ENCODE measurements at places on chromosomes 2 and 18.

DNA sequence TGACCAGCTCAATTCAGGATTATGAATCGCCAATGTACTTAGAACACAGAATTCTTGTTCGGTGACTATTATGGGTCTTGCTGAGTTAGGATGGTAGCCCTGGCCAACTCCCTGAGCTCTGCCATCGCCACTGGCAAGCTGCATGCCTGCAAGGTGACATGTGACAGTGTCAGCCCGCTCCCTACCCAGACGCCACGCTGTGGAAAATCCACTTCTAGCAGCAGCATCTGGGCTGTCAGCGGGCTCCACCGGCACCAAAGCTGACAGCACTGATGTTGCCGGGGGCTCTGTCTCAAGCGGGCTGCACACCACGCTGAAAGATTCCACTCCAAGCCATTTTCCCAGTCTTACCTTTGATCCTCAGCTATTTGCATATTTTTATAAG, 100.7 kb downstream of the MYT1L start:
- DNase-seq, result no peak

- no peak for DNase-seq
Measured at GRCh38 chr18:45611943-45612342, 3.3 kb upstream of the SLC14A2 start.

DNA sequence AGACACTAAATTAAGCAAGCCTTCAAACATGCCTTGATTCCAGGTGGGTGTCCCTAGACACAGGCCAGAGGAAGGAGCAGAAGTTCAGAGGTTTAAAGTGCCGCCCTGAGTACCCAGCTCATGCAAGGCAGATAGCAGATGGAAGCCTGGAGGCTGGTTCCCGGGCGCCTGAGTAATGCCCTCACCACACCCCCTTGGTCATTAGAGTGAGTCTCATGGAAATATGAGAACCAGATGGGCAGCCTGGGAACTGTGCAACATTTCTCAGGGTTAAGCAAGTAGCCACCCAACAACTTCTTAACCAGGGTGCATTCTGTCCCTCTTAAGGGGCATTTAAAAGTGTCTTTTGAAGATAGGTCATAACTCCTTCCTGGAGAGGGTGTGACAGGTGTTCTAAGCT, 44.1 kb downstream of the TGFA start:
- no peak for DNase-seq

- no peak for DNase-seq
Measured at GRCh38 chr2:143933946-143934569, 585.9 kb downstream of the ZEB2 start.

GRCh38 chr2:41871080-41871479, 176.7 kb upstream of the PKDCC start:
- no peak for DNase-seq

GRCh38 chr2:201191132-201191875, 8.4 kb downstream of the CASP10 start:
- DNase-seq, result no peak

GRCh38 chr2:235168174-235168979, 216.6 kb downstream of the SH3BP4 start:
- DNase-seq, result no peak

DNA sequence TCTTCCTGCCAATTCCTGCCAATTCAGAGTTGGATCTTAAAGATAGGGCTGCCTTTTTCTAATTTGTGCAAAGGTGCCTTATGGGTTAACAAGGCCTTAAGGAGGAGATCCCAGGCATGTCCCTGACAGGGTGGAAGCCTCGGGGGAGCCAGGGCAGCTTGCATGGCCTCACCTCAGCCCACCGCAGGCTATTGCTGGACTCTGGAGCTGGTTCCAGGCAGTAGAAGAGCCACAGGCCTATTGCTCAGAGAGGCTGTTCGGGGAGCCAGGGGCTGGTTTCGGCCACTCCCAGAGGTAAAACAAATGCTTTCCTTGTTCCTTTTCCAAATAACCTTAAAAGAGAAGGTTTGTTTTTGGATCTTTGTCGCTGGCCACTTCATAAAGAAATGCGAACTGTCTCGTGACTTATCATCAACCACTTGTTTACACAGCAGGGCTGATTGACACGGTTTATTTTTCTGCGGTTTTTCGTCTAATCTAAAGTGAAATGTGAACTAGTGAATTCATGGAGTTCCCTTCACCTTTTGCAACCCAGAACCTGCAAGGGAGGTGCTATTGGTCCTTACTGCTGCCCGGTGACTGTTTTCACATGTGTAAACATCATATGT, 108.6 kb downstream of the APOB start:
- DNase-seq, result no peak

DNA sequence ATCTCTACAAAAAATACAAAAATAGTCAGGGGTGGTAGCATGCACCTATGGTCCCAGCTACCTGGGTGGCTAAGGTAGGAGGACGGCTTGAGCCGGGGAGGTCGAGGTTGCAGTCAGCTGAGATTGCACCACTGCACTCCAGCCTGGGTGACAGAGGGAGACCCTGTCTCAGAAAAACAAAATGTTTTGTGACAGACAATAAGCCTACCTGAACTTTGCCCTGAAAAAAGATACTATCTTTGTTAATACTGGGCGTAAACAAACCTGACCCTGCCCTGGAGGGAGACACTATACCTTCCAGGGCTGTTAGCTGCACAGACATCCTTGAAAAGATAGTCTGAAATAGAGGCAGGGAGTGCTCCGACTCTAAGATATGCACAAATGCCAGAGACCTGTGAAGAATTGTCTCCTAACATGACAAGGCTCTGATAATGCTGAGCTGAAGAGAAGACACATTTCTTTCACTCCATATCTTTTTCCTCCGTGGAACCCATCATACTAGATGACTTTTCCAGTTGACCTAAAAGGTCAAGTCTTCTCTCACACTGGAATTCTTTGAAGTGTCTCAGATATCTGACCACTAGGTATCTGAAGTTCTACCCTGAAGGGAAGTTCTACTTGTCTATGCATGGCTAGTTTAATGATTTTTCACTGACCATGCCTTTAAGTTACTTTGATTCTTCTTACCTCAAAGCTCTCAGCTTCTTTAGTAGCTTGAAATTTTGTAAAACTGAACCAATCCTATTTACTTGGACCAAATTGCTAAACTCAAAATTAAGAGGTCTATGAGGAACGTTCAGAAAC, 20.9 kb upstream of the HK2 start:
- no peak for DNase-seq

GRCh38 chr18:30712383-30712782, 330.2 kb downstream of the DSC3 start:
- no peak for DNase-seq

GRCh38 chr18:23378302-23378686, 74.8 kb upstream of the RIOK3 start:
- no peak for DNase-seq

- DNase-seq, result no peak
Measured at GRCh38 chr2:167749016-167749415, 498.4 kb downstream of the STK39 start.

- DNase-seq, result no peak
Measured at GRCh38 chr18:2171840-2172625, 399.3 kb downstream of the METTL4 start.

DNA sequence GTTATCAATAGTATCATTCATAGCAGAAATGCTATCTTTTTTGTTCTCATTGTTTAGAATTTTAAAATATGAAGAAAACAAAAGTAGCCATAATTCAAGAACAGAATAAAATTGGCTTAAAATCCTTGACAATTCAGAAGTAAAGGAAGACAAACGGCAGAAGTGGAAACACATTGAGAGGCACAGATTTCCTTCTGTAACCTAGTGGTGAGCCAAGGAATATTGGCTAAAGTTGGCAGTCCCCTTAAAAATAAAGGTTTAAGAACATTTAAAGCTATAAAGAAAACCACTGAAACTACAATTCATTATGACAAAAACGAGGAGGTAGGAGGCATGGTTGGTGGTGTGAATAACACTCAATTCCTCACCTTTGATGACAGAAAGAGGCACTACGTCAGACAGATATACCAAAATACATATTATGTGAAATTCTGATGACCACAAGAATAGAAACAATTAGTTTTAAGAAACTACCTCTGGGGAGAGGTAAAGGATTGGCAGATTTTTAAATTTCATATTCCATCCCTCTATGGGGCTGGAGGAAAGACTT, 42.3 kb downstream of the SFT2D3 start:
- DNase-seq, result no peak

DNA sequence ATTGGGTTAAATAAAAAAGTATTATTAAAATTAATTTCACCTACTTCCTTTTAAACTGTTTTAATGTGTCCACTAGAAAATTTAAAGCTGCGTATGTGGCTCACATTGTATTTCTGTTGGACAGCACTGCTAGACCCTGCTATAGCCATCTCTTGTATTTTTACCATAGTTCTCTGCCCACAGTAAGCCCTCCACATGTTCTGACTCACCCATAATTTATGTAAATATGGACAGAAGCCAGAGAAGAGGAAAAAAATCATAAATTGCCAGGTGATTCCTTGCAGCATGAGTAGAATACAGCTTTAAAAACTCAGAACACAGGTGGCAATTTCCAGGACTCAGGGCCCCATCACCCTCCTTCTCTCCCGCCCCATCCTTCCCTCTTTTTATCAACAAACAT, 142.4 kb upstream of the MEX3C start:
- DNase-seq, result no peak

DNA sequence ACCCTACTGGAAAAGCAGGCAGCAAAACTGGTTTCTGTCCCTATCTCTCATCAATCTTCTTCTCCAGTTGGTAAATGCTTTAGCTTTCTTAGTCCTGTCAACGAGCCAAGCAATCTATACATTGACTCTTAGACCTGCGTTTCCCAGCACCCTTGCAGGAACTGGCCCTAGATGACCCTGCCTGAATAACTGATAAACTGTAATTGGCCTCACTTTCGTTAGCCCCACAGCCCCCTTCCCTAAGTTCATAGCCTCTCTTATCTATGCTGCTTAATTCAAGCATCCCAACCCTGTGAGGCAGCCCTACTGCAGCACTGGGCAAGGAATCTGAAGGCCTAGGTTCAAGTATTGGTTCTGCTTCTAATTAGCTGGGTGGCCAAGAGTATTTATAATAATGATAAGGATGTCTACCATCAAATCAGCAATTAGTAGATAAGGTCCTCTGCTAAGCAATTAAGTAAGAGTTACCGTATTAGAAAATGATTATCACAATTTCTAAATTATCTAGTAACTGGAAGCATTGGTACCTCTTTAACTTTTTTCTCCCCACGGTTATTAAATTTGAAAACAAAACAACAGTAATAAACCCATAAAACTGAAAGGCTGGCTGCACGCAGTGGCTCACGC, 86.4 kb upstream of the RMDN2 start:
- no peak for DNase-seq

GRCh38 chr2:188308483-188308882, 16.8 kb downstream of the GULP1 start:
- no peak for DNase-seq

- DNase-seq, result no peak
Measured at GRCh38 chr2:215019521-215020145, 118.8 kb downstream of the ABCA12 start.
